ENCODE measurements at places on chromosomes 2 and 18.

GRCh38 chr2:172084645-172085459 lies 455 bp upstream of the DLX1 start:
- DNase-seq, result no peak

- DNase-seq, result no peak
Measured at GRCh38 chr2:119756837-119757236, 2.9 kb upstream of the PTPN4 start.

- no peak for DNase-seq
Measured at GRCh38 chr2:7905756-7906155, 776.1 kb upstream of the ID2 start.

DNA sequence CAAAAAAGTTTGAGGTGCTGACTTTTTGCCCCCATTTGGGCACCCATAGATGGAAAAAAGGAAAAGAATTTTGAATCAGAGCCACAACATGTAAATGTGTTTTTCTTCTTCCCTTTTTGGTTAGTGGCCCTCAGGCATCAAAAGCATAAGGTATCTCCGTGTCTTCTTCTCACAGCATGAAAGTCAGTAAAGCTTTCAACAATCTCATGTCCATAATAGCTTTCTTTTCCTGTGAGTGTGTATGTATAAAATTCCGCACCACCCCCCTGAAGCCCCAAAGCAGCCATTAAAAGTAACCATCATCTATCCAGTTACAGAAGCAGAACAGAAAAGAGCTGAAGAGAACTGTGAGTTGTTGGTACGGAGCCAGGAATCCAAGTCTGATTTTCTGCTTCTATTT lies 1539.7 kb upstream of the ACVR2A start:
- no peak for DNase-seq
